Aorta (tissue), 5 donors: ENCODE measurements at places on chromosomes 6 and 20. TPM values are rescaled to one million over a fixed set of nuclear protein-coding genes. Genes with fewer than 3 reads are reported as not detected.

DNA sequence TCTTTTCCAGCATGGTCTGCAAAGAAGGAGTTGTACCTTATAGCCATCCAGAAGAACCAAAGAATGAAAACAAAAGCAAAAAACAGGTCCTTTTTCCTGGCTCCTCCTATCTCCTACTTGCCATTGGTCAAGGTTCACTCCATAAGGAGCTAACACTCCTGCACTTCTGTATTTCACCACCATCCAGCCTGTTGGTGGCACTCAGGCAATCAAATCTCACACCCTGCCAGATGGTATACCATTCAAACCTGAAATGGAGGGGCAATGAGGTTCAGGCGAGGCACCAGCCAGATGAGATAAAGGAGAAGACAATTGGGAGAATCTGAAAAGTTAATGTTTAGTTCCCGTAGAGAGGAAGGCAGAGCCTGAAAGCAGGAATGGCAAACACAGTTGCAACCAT, 203.8 kb downstream of the ALDH8A1 start:
- H3K4me1 ChIP-seq: no peaks in the 10 kb centered on the region
- no peaks in the 10 kb centered on the region for H3K36me3 ChIP-seq
- no peaks in the 10 kb centered on the region for H3K27me3 ChIP-seq
- H3K4me3 ChIP-seq: no peak overlapping the region
- DNase-seq: no peak
- no peak overlapping the region for H3K27ac ChIP-seq

- H3K4me3 ChIP-seq: no peak overlapping the region
- H3K36me3 ChIP-seq: peaks cover 5% of the 10 kb centered on the region
- H3K27ac ChIP-seq: peak overlapping the region; percentile 17
- H3K27me3 ChIP-seq: no peaks in the 10 kb centered on the region
- H3K4me1 ChIP-seq: no peaks in the 10 kb centered on the region
- no peak for DNase-seq
Measured at GRCh38 chr6:46338131-46338530, 153.1 kb downstream of the RCAN2 start.

The PSORS1C2 gene
- not detected for total RNA-seq

DNA sequence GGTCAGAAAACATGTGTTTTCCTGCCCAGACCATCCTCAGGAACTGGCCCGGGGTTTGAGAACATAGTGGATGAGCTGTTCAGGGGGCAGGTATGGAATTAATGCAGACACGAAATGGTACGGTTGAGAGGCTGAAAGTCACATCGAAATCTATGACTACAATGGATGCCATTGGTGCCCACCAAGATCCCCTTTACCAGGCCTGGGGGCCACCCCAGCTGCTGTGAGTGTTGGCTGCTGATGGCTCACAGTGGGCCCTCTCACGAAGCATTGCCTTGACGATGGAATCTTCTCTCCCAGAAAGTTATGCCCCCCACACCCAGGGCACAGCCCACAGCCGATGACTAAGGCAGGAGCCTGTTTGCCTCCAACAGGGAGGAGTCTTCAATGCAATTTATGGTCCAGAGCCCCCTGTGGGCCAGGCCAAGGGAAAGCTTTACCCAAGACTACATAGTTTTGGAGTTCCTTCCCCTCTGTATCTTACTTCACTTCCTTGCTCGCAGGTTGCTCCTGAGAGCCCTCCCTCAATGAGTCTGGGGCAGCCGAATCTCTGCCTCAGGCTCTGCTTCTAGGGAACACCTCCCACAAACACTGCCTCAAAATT, 92.6 kb downstream of the BFSP1 start:
- no peaks in the 10 kb centered on the region for H3K4me1 ChIP-seq
- DNase-seq: no peak

DNA sequence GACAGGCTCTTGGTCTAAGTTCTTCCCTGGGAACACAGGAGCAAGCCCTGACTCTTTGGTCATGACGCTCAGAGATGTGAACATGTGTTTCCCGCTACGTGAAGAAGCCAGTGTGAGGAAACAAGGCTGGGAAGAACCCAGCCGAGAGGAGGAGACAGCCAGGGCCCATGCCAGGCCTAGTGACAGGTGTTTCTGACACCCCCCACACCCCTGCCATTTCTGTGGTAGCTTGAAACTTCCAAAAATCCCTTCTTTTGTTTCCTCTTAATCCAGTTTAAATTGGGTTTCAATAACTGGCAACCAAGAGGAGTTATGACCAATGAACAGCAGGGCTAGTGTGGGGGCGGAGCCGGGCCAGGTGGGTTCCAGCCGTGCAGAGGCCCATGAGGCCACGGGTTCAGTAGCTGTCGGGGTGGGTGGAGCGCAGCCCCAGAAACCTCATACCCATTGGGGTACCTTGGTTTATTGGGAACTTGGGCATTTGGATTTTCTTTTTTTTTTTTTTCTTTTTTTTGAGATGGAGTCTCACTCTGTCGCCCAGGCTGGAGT, 33.5 kb downstream of the WRNIP1 start:
- no peaks in the 10 kb centered on the region for H3K4me1 ChIP-seq
- no peak overlapping the region for H3K27ac ChIP-seq
- no peak for DNase-seq
- H3K4me3 ChIP-seq: no peak overlapping the region
- H3K36me3 ChIP-seq: no peaks in the 10 kb centered on the region

DNA sequence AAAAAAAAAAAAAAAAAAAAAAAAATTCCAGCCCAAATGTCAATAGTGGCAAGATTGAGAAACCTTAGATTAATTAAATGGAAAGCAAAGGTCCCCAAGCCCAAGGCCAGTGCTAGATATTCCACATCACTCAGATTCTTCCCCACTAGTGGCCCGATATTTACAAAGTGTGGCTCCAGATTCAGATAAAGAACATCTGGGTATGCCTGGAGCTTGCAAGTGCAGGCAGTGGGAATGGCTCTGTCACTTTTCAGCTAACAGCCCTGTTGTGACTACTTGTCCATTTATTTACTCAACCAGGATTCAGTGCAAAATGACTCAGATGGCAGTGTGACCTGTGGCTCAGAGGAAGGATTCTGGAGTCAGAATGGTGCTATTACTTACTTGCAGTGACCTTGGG, 8.2 kb upstream of the KCNB1 start:
- no peak for DNase-seq
- H3K4me3 ChIP-seq: no peak overlapping the region
- H3K4me1 ChIP-seq: no peaks in the 10 kb centered on the region
- peaks cover 2% of the 10 kb centered on the region for H3K27me3 ChIP-seq
- H3K36me3 ChIP-seq: no peaks in the 10 kb centered on the region

DNA sequence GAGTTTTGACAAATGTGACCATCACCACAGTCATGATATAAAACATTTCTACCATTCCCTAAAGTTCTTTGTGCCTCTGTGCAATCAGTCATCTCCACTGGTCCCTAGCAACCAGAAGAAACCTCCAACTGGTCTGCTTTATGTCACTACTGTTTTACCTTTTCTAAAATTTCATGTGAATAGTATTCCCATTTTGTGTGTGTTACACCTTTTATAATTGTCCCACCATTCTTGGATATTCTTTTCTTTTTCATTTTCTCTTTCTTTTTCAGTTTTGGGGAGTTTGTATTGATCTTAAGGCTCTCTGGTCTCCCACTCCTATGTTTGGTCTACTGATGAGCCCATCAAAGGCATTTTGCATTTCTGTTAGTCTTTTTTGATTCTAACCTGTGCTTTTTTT, 95.4 kb downstream of the NCOA3 start:
- DNase-seq: no peak
- peaks cover 1% of the 10 kb centered on the region for H3K4me1 ChIP-seq
- no peaks in the 10 kb centered on the region for H3K27me3 ChIP-seq
- no peak overlapping the region for H3K27ac ChIP-seq
